Inflammatory macrophage treated with lipopolysaccharide for 4 hours (primary cell): ENCODE measurements at places on chromosomes 13 and 19.

GRCh38 chr19:12695096-12695495 is 1.3 kb downstream of the FBXW9 start:
- no peak for DNase-seq

GRCh38 chr19:17160908-17161307 is 54.2 kb upstream of the USE1 start:
- DNase-seq, result no peak

DNA sequence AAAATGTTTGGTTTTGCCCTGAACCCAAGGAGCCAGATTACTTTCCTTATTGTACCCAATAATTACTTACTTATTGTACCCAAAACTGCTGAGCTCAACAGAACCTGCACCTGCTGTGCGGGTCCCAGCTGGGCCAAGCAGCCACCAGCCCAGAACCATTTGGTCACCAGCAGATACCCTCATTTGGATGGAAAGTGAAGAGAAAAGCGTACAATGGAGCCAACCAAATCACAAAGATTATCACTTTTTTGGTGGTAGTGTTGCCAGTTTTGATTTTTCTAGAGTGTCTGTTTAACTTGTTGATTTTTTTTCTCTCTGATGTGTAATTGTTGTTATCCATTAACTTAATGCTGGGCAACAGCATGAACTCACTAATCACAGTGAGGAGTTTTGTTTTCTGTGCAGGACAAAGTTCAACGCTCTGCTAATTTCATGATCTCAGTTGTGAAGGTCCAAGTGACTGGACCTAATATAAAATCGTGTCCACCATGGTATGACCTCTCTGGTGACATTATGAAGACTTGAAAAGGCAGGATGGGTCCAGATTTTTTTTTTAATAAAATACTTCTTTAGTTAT is 23.8 kb downstream of the SPATA13 start:
- no peak for DNase-seq

GRCh38 chr19:7674010-7675005 is 2.6 kb upstream of the MCEMP1 start:
- DNase-seq, result peak; percentile 98

DNA sequence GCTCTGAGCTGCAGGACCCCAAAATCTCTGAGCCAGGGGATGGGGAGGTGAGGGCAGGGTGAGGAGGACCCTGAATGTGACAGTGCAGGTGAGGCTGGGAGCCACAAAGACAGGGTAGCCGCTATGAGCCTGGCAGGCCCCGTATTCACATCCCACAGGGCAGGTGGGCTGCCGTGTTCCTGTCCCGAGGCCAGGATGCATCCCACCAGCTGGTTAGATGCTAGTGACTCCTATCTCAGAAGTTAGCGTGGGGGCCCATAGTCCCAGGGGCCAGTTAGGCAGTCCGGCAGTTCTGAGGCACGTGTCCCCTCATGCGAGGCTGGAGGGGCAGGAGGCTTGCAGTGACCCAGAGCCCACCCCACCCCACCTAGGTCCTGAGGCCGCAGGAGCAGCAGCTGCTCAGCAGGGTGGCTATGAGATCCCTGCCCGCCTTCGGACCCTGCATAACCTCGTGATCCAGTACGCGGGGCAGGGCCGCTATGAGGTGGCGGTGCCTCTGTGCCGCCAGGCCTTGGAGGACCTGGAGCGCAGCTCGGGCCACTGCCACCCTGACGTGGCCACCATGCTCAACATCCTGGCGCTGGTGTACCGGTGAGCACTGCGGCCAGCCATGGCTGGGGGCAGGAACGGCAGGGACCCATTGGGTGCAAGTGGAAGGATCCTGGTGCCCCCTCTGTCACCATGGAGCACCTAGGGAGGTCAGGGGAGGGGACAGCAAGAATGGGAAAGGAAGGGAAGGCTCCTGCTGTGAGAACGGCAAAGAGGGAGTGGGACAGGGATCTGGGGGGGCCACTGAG is 7.2 kb downstream of the KLC3 start:
- DNase-seq, result no peak

DNA sequence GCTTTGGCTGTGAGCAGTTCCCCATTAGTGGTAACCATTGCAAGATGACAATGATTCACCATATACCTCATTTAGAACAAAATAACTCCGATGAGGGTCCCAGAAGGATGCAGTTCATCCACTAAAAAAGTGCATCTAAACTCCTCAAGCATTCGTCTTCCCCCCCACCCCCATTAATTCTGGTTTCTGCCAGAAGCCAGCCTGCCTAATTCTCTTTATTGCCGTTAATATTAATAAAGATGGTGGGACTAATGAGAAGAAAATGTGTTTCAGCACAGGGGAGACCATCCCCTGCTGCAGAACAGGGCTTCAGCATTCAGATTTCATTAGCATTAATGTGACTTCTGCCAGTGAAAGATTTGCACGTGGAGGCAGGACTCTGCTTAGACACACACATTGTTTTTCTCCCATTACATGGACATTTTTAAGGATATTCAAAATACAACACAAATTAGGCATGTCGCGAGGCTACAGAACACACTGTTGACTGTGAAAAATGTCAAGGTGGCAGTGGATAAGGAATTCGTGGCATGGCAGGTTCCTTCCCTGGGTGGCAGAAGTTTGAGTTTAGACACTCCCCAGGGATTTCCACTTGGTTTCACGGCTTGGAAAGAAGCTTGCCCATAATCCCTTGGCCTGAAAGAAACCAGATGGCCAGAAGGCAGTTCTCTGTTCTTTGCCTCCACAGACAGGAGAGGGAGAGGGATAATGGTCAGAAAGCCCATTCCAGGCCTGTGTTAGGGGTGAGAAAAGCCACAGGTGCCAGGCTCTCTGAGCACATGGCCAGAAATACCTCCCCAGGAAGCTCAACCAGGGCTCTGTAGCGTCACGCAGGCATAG is 236.5 kb downstream of the FOXO1 start:
- peak; percentile 18 for DNase-seq

DNA sequence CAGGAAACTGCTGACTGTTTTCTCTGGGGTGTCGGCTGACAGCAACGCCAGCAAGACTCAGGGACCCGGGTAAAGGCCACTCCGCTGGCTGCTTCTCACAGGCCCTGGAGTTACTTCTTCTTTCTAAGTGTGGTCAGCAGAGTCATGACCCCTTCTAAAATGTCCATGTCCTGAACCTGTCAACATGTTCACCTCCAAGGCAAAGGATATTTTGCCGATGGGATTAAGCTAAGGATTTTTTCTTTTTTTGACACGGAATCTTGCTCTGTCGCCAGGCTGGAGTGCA is 7.9 kb downstream of the PEX11G start:
- DNase-seq, result peak; percentile 56

- DNase-seq, result no peak
Observed at GRCh38 chr19:12792853-12793289, 1.6 kb downstream of the JUNB start.

GRCh38 chr19:36773223-36773579 is 594 bp upstream of the ZNF850 start:
- DNase-seq, result no peak

- DNase-seq, result no peak
Observed at GRCh38 chr13:106348075-106348840, 187.2 kb downstream of the EFNB2 start.
